ENCODE measurements at places on chromosomes 3 and 15.

DNA sequence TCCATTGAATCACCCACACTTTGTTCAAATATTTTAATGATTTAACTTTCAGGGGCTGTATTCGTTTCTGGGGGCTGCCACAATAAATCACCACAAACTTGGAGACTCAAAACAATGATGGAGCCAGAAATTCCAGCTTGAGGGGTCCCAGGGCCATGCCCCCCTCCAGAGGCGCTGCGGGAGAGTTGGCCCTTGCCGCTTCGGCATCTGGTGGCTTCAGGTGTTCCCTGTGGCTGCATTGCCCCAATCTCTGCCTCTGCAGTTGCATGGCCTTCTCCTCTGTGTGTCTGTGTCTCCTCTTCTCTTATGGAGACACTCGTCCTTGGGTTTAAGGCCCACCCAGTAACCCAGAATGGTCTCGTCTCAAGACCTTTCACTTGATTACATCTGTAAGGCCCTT, 144.7 kb downstream of the CHSY1 start:
- no peak for DNase-seq

GRCh38 chr3:56704706-56705105, 21.6 kb upstream of the TASOR start:
- DNase-seq: no peak

GRCh38 chr3:178446059-178446458, 90.2 kb upstream of the KCNMB2 start:
- DNase-seq: no peak

DNA sequence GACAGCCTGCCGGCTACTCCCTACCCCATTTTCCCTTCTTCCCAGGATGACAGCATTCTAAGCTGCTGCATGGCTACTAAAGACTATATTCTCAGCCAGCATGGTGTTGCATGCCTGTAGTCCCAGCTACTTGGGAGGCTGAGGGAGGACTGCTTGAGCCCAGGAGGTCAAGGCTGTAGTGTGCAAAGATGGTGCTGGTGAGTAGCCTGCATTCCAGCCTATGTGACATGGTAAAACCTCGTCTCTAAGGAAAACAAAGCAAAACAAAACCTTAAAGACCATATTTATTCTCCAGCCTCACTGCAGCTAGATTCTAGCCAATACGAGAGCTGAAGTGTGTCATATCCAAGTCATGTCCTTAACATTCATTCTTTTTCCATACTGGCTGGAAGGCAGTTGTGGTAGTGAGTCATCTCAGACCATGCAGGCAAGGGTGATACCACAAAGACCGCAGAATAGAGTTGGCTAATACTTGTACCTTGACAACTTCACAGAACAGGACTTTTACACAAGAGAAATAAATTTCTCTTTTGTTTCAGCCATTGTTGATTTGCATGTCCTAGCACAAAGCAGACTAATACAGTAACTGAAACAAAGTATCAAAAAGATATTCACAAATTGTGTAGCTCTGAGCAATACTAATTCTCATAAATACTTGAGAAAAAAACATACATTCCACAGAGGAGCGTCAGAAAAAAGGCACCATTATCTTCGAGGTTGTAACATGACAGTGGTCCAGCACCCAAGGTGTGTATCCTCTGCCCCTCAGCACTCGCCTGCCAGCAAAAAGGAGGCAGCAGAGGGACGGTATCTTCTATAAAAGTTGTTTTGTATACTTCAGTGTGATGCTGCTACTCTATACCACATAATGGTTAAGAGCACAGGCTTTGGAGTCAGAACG, 14.8 kb downstream of the PBRM1 start:
- peak; percentile 81 for DNase-seq

GRCh38 chr15:56365075-56365711, at the start of gene TEX9:
TSS of gene TEX9 (plus strand) at chr15:56365426. CDS start at chr15:56365451, 25 bp downstream.
- DNase-seq: peak; percentile 79

Measured in hepatic stellate cell (primary cell).